ENCODE measurements at places on chromosomes 6 and 20.

DNA sequence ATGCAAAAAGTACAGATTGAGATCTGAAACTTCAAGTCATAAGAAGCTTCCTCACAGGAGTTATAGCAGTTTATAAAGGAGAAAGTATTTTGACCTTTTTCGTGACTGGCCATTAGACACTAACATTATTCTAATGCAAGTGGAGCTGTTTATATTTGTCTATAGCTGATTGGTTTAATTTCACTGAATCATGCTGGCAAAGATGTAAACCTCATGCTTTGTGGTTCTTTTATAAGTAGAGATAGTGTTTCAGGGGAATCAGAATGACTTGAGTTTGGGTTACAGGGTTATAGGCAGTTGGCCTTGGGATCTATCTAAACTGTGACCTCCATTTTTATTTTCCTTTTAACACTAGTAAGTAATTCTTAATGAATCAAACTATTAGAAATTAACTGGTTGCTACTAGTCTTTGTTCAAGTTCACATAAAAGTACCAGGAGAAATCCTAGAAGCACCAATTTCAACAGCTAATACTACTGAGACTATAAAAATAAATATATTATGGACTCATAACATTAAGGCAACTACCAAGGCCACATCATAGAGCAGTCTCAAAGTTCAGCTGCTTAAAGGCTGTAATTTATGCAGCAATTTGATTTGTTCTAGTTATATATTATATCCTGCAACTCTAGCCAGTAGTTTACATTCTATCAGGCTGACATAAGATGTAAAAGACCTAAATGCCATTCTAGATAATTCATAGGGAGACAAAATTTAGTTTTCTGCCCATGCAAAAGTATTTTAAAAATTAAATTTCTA lies 94.0 kb downstream of the RNGTT start:
- DNase-seq, result no peak

GRCh38 chr6:154814063-154814462 lies 80.8 kb downstream of the SCAF8 start:
- no peak for DNase-seq

DNA sequence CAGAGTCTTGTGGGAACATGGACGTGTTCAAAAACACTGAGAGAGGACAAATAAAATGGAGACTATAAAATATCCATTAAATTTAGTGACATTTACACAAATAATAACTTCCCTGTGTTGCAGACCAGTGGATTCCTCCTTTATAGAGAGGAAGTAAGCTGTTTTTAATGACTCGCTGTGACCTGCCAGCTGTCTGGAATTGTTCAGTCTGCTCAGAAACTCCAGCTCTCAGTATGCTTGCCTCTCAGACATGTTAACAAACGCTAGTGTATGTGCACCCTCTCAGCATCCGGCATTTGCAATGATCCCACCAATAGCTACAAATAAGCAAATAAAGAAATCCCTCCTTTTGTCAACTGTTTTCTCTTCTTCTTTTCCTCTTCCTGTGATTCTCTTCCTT lies 158.0 kb upstream of the TCF21 start:
- DNase-seq, result no peak

DNA sequence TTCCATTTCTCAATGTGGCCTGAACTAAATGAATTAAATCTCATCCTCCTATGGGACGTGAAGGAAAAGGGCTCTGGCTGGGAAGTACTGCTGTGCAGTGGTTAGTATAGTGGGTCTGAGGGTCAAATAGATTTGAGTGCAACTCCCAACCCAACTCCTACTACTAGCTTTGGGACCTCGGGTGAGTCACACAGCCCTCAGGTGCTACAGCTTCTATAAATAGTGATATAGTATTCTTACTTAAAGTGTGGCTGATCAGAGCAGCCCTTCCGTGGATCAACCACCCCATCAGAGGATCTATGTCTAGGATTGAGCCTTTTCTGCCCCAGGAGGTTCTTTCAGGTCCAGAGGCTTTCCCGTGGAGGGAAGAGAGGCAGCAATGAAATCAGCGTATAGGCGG lies 904 bp upstream of the UST start:
- no peak for DNase-seq

GRCh38 chr6:69097948-69098347 lies 462.9 kb downstream of the ADGRB3 start:
- DNase-seq, result no peak

GRCh38 chr6:20188630-20189075 lies 23.6 kb downstream of the MBOAT1 start:
- no peak for DNase-seq

GRCh38 chr6:3390698-3391097 lies 66.2 kb downstream of the SLC22A23 start:
- DNase-seq, result no peak

GRCh38 chr20:4726710-4727397 lies 5.1 kb downstream of the PRND start:
- DNase-seq, result peak; percentile 33

- DNase-seq, result no peak
Observed at GRCh38 chr20:60512443-60512842, 554.2 kb downstream of the CDH26 start.
